ENCODE measurements at places on chromosomes 13 and 19.

DNA sequence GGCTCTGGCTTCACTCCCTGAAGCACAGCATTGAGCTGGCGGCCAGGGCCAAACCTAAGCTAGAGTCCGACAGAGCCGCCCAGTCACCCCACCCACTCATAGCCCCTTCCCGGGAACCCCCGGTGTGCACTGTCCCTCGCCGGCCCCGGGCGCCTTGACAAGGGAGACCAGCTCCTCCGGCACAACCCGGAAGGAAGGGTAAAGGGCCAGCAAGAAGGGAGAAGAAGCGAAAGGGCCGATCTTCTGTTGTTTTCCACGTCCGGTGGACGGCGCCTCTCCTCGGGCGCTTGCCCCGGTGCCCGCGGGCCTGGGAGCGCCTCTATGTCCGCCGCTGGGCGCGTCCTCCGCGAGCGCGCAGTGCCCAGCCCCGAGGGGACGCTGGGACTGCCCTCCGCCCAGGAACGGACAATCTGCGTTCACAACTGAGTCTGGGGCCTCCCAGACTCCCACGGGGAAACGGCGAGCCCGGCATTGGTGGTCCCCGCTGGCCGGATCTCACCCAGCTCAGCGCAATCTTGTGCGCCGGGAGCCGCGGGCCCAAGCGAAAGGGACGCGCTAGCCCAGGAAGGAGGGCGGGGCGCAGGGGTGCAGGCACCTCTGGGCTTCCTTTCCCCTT lies 172.5 kb upstream of the MIR17HG start:
- no peak for DNase-seq

GRCh38 chr19:16371540-16371986 lies 46.9 kb downstream of the KLF2 start:
- peak; percentile 57 for DNase-seq

DNA sequence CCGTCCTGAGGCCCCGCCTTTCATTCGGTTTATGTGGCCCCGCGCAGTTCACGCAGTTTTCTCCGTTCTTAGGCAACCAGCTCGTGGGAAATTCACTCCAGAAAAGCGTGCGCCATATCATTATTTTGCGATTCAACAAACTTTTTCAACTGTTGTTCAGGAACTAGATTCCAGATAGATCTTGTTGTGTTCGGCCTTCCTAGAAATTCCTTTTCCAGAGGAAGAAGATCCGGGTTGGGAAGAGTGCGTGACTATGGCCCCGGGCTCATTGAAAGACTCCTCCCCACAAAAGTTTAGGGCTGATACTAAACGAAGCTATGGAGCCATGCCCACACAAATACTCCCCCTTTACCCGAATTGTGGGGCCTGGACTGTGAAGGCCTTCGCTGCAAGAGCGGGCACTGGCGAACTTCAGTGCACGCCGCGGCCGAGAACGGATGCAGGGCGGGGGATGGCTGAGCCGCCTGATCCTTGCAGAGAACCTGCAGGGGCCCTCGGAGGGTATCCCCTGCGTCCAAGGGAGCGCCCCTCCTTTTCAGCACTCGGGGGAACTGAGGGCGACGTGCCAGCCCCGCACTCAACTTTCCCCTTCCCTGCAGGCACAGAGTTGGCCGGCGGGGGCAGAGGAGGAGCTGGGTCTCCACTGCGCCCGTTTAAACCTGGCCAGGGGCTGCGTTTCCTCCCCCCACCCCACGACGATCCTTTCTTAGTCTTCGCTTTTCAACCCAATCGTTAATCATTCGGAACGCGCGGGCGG lies 904 bp upstream of the SOX1 start:
- DNase-seq: no peak

DNA sequence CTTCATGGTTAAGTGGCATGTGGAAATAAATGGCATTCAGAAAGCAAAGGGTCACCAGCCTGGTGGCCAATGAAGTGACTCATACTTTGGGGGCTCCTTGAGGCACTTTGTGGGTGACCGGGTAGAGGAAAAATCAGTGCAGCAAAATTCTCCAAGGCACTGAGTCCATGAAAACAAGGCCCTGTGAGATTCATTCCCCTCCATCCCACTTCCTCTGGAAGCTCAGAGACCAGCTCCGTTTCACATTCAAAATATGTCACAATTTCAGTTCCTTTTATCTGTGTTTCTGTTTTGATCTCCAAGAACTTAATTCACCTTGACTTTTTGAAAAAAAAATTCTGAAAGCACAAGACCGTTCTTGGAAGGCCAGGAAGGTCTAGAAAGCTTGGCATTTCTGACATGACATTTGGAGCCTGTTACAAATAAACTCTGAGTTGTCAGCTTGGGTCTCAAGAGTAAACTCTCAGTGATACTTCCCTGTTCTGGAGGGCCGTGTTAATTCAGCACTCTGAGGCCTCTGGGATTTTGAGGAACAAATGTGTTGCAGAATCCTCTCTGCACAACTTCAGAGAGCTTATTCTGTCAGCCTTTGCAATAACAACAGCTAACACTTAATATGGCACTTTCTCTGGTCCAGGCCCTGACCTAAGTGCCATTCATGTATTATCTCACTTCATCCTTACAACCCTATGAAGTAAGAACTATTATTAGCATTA lies 6.8 kb downstream of the CYSLTR2 start:
- no peak for DNase-seq

DNA sequence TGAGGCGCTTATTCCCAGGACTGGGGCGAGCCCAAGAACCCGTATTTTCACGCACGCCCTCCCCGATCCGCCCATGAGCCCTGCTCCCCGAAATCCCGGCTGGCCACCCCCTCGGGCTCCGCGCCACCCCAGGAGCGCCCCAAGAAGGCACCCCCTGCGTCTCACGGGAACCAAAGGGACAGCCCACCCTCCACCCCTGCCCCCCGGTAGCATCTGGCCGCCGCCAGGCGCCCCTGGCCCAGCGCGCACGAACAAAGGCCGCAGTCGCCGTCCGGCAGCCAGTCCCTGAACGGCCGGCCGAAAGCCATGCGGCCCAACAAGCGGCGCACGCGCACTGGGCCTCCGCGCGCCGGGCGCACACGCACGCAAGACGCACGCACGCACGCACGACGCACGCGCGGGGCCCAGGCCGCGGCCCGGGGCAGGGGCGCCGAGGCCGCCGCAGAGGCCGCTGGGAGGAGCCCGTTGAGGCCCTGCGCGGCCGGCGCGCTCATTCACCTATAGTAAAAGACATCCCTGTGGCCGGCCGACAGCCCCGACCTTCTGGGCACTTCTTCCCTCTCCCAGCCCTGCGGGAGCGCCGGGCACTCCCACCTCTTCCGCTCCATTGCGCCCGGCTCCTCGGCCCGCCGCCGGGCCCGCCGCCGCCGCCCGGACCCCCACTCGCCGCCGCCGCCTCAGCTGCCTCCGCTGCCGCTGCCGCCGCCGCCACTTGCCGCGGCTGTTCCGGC lies 476 bp downstream of the MBD3 start:
- peak; percentile 68 for DNase-seq

DNA sequence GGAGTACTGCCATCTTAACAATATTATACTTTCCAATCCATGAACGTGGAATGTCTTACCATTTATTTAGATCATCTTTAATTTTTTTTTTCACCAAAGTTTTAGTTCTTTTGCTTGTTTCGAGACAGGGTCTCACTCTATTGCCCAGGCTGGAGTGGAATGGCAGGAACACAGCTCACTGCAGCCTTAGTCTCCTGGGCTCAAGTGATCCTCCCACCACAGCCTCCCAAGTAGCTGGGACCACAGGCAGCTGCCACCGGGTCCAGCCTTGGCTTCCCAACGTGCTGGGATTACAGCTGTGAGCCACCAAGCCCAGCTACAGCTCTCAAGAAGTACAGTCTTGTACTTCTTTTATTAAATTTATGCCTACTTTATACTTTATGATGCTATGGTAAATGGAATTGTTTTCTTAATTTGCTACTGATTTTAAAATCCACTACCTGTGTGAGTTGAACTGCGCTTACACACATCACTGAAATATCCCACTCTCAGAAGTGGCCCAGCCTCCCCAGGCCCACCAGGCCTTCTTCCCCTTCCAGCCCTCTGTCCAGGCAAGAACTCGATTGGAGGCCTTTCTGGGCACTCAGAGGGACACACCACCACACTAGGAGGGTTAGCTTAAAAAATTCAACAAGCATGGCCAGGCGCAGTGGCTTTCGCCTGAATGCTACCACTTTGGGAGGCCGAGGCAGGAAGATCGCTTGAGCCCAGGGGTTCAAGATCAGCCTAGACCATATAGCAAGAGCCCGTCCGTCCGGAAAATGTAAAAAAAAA lies 1.0 kb upstream of the PGLS start:
- DNase-seq: no peak

GRCh38 chr19:3968556-3969434 lies 2.1 kb downstream of the DAPK3 start:
- no peak for DNase-seq

GRCh38 chr19:31290931-31291590 lies 58.2 kb downstream of the TSHZ3 start:
- DNase-seq: no peak

- DNase-seq: peak; percentile 68
Observed at GRCh38 chr13:27424246-27425157, at the start of gene GTF3A. GTF3A (plus strand) TSS chr13:27424619.

DNA sequence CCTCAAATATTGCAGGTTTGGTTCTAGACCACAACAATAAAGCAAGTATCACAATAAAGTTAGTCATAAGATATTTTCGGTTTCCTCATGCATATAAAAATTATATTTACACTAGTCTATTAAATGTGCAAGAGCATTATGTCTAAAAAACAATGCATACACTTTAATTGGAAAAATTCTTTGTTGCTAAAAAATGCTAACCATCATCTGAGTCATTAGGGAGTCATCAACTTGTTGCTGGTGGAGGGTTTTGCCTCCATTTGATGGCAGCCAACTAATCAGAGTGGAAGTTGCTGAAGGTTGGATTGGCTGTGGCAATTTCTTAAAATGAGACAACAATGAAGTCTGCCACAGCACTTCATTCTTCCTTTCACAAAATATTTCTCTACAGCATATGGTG lies 422.3 kb upstream of the GPC6 start:
- no peak for DNase-seq

- DNase-seq: no peak
Observed at GRCh38 chr13:27658546-27658945, 36.9 kb downstream of the POLR1D start.

- DNase-seq: no peak
Observed at GRCh38 chr13:38880397-38880796, 110.2 kb downstream of the STOML3 start.

DNA sequence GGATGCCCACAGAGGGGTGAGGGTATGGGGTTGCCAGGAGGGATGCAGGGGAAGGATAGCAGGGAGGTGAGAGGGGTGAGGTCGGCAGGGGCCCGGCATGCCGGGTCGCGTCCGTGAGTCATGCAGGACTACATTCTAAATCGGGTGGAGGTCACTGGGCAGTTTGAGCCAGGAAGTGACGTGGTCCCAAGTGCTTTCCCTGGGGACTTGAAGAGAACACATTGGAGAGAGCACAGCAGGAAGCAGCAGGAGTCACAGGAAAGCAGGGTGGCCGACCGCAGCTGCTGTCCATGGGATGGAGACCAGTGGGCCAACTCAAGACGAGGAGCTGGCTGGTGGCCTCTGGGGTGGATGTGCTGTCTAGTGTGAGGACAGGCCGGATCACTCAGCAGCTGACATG lies 92.0 kb upstream of the WASF3 start:
- DNase-seq: no peak

GRCh38 chr19:12465211-12465610 lies 19.4 kb downstream of the ZNF709 start:
- DNase-seq: no peak
